ENCODE measurements at places on chromosomes 1 and 21.

DNA sequence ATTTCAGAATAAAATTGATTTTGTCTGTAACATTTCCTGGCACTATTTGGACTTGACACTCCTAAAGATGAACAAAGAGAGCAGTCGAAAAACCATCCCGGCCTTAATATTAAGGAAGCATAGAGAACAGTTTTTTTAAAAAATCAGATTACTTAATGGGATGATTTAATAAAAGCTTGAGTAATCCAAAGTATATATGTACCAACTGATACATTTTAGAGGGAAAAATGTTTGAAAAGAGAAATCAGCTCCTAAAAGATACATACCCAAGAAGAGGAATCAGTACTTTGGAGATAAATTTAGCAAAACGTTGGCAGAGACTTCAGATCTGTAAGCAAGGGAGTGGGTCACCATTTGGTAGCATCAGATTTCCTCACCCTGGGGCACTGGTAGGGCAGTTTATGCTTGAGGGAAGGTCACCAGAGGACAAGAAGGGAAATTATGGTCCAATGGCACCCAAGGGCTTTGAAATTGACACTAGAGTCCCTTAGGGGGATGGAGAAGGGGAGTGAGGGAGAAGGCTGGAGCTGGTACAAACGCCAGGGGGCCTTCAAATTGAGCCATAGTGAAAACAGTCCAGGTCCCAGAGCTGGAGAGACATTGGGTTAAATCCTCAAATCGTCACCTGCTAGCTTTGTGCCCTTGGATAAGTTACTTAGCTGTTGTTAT is 5.9 kb downstream of the SLAMF7 start:
- no peak for DNase-seq

- DNase-seq: peak; percentile 94
These were observed 151.0 kb downstream of the NUF2 start for GRCh38 chr1:163472651-163473248.

- no peak for DNase-seq
These were observed 166.9 kb downstream of the TNFSF18 start for GRCh38 chr1:172883844-172884243.

- DNase-seq: no peak
These were observed 572.0 kb downstream of the PTPRU start for GRCh38 chr1:29808141-29808995.

GRCh38 chr21:45506836-45507522 is 35.3 kb downstream of the SLC19A1 start:
- DNase-seq: no peak

- no peak for DNase-seq
These were observed 34.9 kb downstream of the DUSP10 start for GRCh38 chr1:221706876-221707582.
